ENCODE measurements at places on chromosomes 3 and 15.

GRCh38 chr3:51510996-51511395, 11.2 kb upstream of the DCAF1 start:
- no peak overlapping the region for H3K4me3 ChIP-seq
- no peaks in the 10 kb centered on the region for H3K36me3 ChIP-seq
- H3K4me1 ChIP-seq = no peaks in the 10 kb centered on the region

GRCh38 chr15:24659622-24660021, 16.0 kb upstream of the NPAP1 start:
- no peak for DNase-seq
- no peak overlapping the region for H3K27ac ChIP-seq
- H3K36me3 ChIP-seq = no peaks in the 10 kb centered on the region
- no peaks in the 10 kb centered on the region for H3K4me1 ChIP-seq
- no peak overlapping the region for H3K4me3 ChIP-seq

GRCh38 chr15:64009798-64010261, 36.5 kb downstream of the DAPK2 start:
- H3K27ac ChIP-seq = peak overlapping the region; percentile 76
- no peaks in the 10 kb centered on the region for H3K36me3 ChIP-seq
- H3K4me3 ChIP-seq = no peak overlapping the region
- H3K4me1 ChIP-seq = peaks cover 29% of the 10 kb centered on the region

GRCh38 chr15:89117790-89118189, 29.5 kb downstream of the ABHD2 start:
- H3K36me3 ChIP-seq = no peaks in the 10 kb centered on the region
- H3K4me1 ChIP-seq = peaks cover 73% of the 10 kb centered on the region
- H3K4me3 ChIP-seq = no peak overlapping the region
- DNase-seq = no peak
- peak overlapping the region; percentile 92 for H3K27ac ChIP-seq

- no peak for DNase-seq
- H3K4me3 ChIP-seq = no peak overlapping the region
- no peak overlapping the region for H3K27ac ChIP-seq
- no peaks in the 10 kb centered on the region for H3K27me3 ChIP-seq
- H3K4me1 ChIP-seq = no peaks in the 10 kb centered on the region
These were observed 44.3 kb upstream of the TM4SF4 start for GRCh38 chr3:149430216-149430615.

GRCh38 chr3:16378415-16378814, 113.4 kb downstream of the OXNAD1 start:
- no peaks in the 10 kb centered on the region for H3K36me3 ChIP-seq
- H3K4me3 ChIP-seq = no peak overlapping the region
- H3K27ac ChIP-seq = no peak overlapping the region

DNA sequence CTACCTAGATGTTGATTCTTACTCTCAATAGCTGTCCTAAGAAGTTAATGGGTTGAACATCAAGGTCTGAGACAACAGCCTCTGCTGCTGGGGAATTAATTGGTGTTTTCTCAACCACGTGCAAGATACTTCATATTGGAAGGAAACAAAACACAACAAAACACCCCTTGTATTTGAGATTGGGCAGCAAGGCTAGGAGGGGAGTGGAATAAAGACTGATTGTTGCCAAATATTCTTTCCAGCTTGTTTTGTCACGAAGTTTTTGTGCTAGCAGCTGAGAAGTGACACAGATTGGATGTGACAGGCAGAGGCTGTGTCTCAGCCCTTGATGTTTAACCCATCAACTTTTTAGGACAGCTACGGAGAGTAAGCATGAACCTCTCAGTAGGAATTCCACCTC, 808.4 kb downstream of the IGSF11 start:
- H3K27me3 ChIP-seq = no peaks in the 10 kb centered on the region
- DNase-seq = no peak
- no peak overlapping the region for H3K27ac ChIP-seq
- no peak overlapping the region for H3K4me3 ChIP-seq
- H3K4me1 ChIP-seq = no peaks in the 10 kb centered on the region
- no peaks in the 10 kb centered on the region for H3K36me3 ChIP-seq

DNA sequence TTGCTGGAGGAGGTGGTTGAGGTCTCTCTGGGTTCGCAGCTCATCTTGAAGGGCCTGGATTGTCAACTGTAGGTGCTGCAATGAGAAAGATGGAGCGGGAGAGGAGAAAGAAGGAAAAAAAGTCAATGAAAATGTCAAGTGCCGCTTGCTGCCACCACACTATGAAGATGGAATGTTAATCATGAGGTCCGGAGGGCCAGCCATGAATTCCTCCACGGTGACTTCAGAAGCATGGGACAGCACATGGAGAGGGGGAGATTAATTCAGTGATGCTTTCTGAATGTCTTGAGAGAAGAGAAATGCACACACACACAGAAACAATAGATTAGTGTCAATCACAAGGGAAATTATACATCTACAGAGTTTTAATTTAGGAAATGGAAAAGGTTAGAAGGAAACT, 171.9 kb downstream of the ERC2 start:
- H3K27me3 ChIP-seq = no peaks in the 10 kb centered on the region
- no peak overlapping the region for H3K27ac ChIP-seq
- no peaks in the 10 kb centered on the region for H3K4me1 ChIP-seq
- DNase-seq = no peak
- H3K36me3 ChIP-seq = no peaks in the 10 kb centered on the region

DNA sequence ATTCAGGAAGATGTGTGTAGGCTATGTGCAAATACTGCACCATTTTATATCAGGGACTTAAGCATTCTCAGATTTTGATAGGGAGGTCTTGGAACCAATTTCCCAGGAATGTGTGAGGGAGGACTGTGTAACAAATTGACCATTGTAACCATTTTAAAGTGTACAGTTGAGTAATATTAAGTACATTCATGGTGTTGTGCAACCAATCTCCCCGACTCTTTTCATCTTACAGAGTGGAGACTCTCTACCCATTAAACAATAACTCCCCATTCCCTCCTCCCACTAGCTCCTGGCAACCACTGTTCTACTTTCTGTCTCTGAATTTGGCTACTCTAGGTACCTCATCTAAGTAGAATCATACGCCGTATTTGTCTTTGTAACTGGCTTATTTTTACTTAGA, 5.1 kb downstream of the RCN2 start:
- H3K36me3 ChIP-seq = no peaks in the 10 kb centered on the region
- H3K27ac ChIP-seq = no peak overlapping the region
- H3K4me1 ChIP-seq = peaks cover 7% of the 10 kb centered on the region
- no peak overlapping the region for H3K4me3 ChIP-seq
- no peak for DNase-seq

- H3K4me3 ChIP-seq = no peak overlapping the region
- DNase-seq = no peak
- no peaks in the 10 kb centered on the region for H3K4me1 ChIP-seq
- no peak overlapping the region for H3K27ac ChIP-seq
These were observed 219.3 kb downstream of the ZBBX start for GRCh38 chr3:167160781-167161180.

- H3K27me3 ChIP-seq = no peaks in the 10 kb centered on the region
- H3K27ac ChIP-seq = no peak overlapping the region
- DNase-seq = no peak
- H3K4me1 ChIP-seq = peaks cover 16% of the 10 kb centered on the region
- H3K4me3 ChIP-seq = no peak overlapping the region
- no peaks in the 10 kb centered on the region for H3K36me3 ChIP-seq
These were observed 6.4 kb downstream of the PFN2 start for GRCh38 chr3:149964291-149964690.

GRCh38 chr3:162130582-162130981, 634.0 kb downstream of the OTOL1 start:
- H3K4me1 ChIP-seq = no peaks in the 10 kb centered on the region
- no peak for DNase-seq
- no peak overlapping the region for H3K4me3 ChIP-seq
- H3K27me3 ChIP-seq = no peaks in the 10 kb centered on the region
- H3K36me3 ChIP-seq = no peaks in the 10 kb centered on the region
- H3K27ac ChIP-seq = no peak overlapping the region

GRCh38 chr3:32395496-32395895, 3.8 kb downstream of the CMTM7 start:
- DNase-seq = no peak
- peaks cover 5% of the 10 kb centered on the region for H3K4me1 ChIP-seq
- H3K27me3 ChIP-seq = no peaks in the 10 kb centered on the region
- H3K27ac ChIP-seq = no peak overlapping the region
- H3K4me3 ChIP-seq = no peak overlapping the region
- no peaks in the 10 kb centered on the region for H3K36me3 ChIP-seq

GRCh38 chr15:101123222-101123910, 128.5 kb downstream of the CHSY1 start:
- no peaks in the 10 kb centered on the region for H3K27me3 ChIP-seq
- peaks cover 21% of the 10 kb centered on the region for H3K4me1 ChIP-seq
- H3K36me3 ChIP-seq = no peaks in the 10 kb centered on the region
- peak overlapping the region; percentile 39 for H3K27ac ChIP-seq
- DNase-seq = no peak

DNA sequence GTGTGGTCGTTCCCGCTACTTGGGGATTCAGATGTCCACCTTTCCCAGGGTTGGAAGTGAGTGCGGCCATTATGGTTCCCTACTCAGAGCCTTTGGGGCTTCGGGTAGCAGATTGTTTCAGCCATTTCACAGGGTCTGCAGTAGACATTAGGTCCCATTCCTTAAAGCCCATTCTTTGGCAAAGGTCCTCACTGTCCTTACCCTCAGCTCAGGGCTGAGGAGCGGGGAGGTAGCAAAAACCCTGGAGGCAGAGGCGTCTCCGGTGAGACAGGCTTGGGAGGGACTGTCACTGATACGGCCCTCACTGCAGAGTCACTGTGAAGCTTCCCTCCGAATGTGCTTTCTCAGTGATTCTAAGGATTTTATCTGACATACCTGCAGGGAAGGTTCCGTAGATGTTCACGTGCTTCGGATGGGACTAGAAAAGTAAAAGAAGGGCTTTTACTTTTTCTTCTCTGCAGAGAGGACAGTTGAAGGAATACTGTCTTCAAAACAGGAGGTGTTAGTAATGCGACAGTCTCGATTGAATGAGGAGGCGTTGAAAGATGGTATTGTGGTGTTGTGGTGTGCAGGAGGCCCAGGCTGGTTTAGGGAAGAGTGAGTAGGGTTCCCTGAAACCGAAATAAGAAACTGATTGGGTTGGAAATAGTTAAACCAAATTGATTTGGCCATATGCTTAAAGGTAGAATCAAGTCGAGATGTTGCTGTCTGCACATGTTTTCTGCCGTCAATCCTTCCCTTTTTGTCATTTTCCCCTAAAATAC, 630 bp downstream of the ATP6V1A start:
- H3K36me3 ChIP-seq = no peaks in the 10 kb centered on the region
- peaks cover 29% of the 10 kb centered on the region for H3K4me1 ChIP-seq
- peak; percentile 33 for DNase-seq

All from hepatocyte (in vitro differentiated cells).